ENCODE measurements at places on chromosomes 7 and 10.

GRCh38 chr7:32921896-32922295, 30.3 kb upstream of the KBTBD2 start:
- DNase-seq = no peak

- DNase-seq = no peak
Measured at GRCh38 chr7:94069162-94069739, 65.1 kb upstream of the BET1 start.

- no peak for DNase-seq
Measured at GRCh38 chr10:86139066-86139657, 227.4 kb downstream of the GRID1 start.

- DNase-seq = no peak
Measured at GRCh38 chr10:118950190-118950680, 79.3 kb upstream of the NANOS1 start.

DNA sequence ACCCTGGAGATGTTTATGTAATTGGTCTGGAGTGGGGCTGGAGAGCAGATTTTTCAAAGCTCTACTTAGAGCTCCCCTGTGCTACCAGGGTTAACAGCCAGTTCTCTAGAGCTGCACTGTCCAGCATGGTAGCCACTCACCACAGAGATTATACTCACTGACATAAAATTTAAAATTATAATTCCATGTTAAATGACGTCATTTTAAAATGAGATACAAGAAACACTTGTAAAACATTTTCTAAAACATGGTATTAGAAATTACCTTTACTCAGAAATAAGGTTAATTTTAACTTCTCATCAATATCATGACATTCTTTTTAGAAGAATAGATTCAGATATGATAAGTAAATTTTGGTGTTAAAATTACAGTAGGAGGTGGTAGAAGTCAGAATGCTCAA, 306.2 kb upstream of the LRRN3 start:
- no peak for DNase-seq

DNA sequence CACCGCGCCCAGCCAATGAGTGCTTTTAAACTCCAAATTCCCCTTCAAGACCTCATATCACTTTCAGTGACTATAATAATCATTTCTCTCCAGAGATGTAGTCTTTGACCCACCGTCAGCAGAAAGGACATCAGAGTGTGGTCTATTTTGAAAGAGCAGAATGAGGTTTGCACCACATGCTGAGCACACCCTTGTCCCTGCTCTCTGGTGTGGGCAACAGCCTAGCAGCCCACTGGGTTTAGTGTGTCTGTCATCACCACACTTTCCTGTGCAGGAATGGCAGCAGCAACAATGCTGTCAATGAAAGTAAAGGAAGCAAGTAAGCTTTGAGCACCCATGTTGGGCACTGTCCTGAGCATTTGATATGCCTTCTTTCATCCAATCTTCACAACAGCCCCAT, 122.4 kb downstream of the PLXNA4 start:
- DNase-seq = no peak

GRCh38 chr7:25952261-25953057, 199.5 kb upstream of the NFE2L3 start:
- no peak for DNase-seq

- no peak for DNase-seq
Measured at GRCh38 chr10:121106611-121107010, 255.4 kb downstream of the WDR11 start.

- no peak for DNase-seq
Measured at GRCh38 chr7:30525429-30525828, 20.8 kb upstream of the GGCT start.

DNA sequence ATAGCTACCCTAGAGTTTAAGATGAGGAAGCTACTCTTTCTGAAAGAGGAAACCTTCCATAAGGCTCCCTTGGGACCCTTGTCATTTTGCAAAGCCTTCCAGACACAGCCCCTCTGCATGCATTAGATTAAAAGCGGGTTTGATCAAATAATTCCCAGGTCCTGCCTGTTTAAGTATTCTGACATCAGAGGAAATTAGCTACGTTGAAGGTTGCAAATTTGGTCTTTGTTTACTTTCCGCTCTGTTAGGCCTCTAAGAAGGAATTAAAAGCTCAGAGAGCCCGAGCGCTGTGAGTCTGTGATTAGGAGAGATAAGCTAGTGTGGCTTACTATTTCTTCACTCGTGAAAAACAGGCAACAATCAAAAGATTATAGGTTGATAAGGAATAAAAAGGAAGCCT, 1.4 kb upstream of the THSD7A start:
- peak; percentile 14 for DNase-seq

- DNase-seq = no peak
Measured at GRCh38 chr10:62380016-62380415, 5.8 kb downstream of the ZNF365 start.

DNA sequence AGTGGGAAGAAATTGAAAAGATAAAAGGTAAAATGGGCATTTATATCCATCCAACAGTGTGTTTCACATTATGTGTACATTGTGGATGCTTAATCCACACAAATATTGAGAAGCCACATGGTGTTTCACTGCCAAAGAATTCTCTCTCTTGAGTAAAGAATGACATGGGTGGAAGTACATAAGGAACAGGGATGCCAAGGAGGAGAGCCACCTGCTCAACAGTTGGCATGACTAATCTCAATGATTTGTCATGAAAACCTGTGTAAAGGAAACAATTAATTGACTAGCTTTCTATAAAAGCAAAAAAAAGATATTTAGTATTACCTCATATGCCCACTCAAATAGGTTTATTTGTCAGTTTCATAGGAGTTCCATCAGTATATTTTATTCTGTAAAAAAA, 43.1 kb downstream of the MAGI2 start:
- no peak for DNase-seq
